DMS53 (cell line): ENCODE measurements at places on chromosomes 13 and 19.

- DNase-seq: peak; percentile 72
Measured at GRCh38 chr19:55116859-55117662, at the start of gene PPP1R12C. PPP1R12C (minus strand) TSS chr19:55117637; CDS start chr19:55117543, 94 bp downstream.

GRCh38 chr19:18719541-18719940 is 36.1 kb downstream of the CRTC1 start:
- DNase-seq: no peak

DNA sequence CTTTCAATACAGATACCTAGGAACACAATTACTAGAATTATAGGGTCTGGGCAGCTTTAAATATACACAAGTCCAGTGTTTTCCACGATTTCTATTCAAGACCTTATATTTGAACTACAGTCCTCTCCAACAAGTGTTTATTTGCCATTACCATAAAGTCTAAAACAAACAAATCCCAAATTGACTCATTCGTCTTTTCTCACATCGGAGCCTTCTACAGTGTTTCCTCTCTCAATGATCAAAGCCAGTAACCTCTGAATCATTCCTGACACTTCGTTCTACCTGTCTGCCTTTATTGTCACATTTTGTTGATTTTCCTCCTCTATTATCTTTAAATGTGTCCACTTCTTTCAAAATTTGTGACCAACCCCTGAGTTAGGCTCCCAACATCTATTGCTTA is 1356.5 kb upstream of the SLC10A2 start:
- DNase-seq: peak; percentile 76

DNA sequence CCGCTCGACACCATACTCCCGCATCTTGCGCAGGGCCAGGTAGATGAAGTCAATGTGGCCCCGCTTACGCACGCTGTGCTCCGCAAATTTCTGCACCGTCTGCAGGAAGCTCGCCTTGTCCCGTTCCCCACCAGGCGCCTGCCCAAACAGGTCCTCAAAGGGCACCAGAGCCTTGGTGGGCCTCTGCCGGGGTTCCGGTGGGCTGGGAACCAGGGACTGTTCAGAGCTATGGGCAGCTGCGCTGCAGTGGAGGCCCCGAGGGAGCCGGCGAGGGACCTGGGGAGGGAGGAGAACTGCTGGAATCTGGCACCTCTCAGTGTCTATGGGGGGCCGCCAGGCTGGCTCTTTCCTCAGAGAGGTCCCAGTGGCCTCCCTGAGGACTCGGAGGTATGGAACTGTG is 8.3 kb upstream of the ZNF653 start:
- DNase-seq: no peak

DNA sequence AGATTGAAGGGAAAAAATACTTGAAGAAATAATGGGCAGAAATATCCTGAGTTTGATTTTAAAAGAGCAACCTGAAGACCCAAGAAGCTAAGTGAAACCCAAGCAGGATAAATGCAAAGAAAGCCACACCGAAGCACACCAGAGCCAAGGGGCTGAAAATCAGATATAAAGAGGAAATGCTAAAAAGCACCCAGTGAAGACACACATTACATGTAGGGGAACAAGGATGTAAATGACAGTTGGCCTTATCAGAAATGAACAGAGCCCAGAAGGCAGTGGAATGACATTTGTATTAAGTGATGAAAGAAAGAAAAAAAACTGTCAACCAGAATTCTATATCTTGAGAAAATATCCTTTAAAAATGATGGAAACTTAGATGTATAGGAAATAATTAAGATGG is 139.1 kb downstream of the SLC7A1 start:
- DNase-seq: no peak

- peak; percentile 30 for DNase-seq
Measured at GRCh38 chr13:28557725-28558520, 63.0 kb upstream of the FLT1 start.
